ENCODE measurements at places on chromosomes 3 and 15. TPM values are rescaled to one million over a fixed set of nuclear protein-coding genes. Genes with fewer than 3 reads are reported as not detected.

ALDH1L1 gene
- 1.1 TPM for total RNA-seq

DNA sequence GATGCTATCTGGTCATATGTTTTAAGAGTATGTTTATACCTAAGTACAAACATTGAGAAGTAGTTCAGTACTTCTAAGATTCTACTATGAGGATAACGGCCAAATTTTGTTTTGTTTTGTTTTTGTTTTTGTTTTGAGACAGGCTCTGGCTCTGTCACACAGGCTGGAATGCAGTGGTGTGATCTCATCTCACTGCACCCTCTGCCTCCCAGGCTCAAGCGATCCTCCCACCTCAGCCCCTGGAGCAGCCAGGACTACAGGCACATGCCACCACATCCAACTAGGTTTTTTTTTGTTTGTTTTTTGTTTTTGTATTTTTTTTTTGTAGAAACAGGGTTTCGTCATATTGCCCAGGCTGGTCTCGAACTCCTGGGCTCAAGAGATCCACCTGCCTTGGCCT lies 47.5 kb upstream of the RPS17 start:
- DNase-seq, result no peak

GRCh38 chr15:87420017-87420416 lies 836.5 kb downstream of the NTRK3 start:
- no peak for DNase-seq

DNA sequence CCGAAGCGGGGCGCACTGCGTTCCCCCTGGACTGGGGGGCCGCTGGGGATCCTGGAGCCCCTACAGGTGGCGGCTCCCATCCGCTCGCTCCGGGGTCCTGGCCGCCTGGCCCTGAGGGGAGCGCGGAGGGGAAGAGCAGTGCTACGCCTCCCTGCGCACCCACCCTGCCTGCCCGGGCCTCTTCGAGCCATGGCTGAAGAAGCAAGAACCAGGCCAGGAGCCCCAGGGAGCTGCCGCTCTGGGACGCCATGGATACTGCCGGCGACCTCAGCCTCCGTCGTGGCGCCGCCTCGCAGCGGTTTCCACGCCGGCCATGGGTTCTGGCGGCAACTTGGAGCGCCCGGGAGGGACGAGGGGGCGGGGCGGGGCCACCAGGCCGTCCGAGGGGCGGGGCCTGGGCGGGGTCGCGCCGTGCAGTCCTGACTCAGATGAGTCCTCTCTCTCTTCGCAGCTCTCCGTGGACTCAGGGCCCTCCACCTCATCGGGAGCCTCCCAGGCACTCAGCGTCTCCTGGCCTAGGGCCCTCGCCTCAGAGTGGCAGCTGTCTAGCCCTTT lies 50.9 kb downstream of the MYL3 start:
- peak; percentile 9 for DNase-seq

GRCh38 chr3:111733856-111734255 lies 125.2 kb upstream of the PHLDB2 start:
- DNase-seq, result no peak

ADGRG7 gene
- total RNA-seq, result not detected

CPN2 gene
- not detected for total RNA-seq

- no peak for DNase-seq
Measured at GRCh38 chr3:105157067-105157765, 209.5 kb upstream of the ALCAM start.

All from SK-MEL-5 (cell line).